CD4-positive, CD25-positive, alpha-beta regulatory T cell (primary cell): ENCODE measurements at places on chromosomes 2 and 18. TPM values are rescaled to one million over a fixed set of nuclear protein-coding genes. Genes with fewer than 3 reads are reported as not detected.

- H3K27me3 ChIP-seq = peaks cover 3% of the 10 kb centered on the region
- no peaks in the 10 kb centered on the region for H3K4me1 ChIP-seq
- no peak overlapping the region for H3K27ac ChIP-seq
- DNase-seq = no peak
- no peak overlapping the region for H3K4me3 ChIP-seq
Measured at GRCh38 chr2:152571048-152571766, 146.1 kb downstream of the PRPF40A start.

- no peaks in the 10 kb centered on the region for H3K36me3 ChIP-seq
- no peaks in the 10 kb centered on the region for H3K4me1 ChIP-seq
- no peak overlapping the region for H3K27ac ChIP-seq
Measured at GRCh38 chr2:53252115-53252514, 515.5 kb upstream of the CHAC2 start.

DNA sequence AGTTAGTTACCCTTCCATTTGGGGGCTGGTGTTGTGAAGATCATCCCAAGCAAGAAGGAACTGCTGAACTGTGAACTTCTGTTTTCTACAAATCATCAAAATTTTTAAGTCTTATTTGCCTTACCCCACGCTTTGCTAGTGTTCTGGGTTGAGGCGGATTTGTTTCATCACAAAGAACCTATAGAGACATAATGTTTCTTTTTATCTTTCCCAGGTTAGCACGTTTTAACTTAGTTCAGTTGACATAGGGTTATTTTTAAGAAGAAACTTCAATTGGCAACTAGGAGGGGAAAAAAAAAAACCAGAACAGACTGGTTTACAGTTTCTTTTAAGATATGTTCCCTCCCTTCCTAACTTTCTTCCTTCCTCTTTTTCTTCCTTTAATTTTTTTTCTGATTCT is 31.1 kb upstream of the CERS6 start:
- no peak overlapping the region for H3K4me3 ChIP-seq
- no peaks in the 10 kb centered on the region for H3K27me3 ChIP-seq
- H3K27ac ChIP-seq = no peak overlapping the region
- no peak for DNase-seq
- no peaks in the 10 kb centered on the region for H3K36me3 ChIP-seq

- H3K4me3 ChIP-seq = no peak overlapping the region
- no peak for DNase-seq
- H3K36me3 ChIP-seq = no peaks in the 10 kb centered on the region
- H3K27me3 ChIP-seq = no peaks in the 10 kb centered on the region
Measured at GRCh38 chr18:11520536-11520935, 88.9 kb upstream of the SLC35G4 start.

GRCh38 chr2:176161825-176162626 is 4.9 kb downstream of the HOXD3 start:
- peaks cover 5% of the 10 kb centered on the region for H3K4me1 ChIP-seq
- H3K27ac ChIP-seq = no peak overlapping the region
- no peaks in the 10 kb centered on the region for H3K36me3 ChIP-seq
- no peak for DNase-seq
- peaks cover 44% of the 10 kb centered on the region for H3K27me3 ChIP-seq

GPR155 gene
- total RNA-seq = 42.7 TPM

MATN3 gene
- not detected for total RNA-seq
